T follicular helper cell (primary cell): ENCODE measurements at places on chromosomes 16 and 17.
A peak's percentile ranks its signal among the peaks of the same experiment; 100 is the strongest.

DNA sequence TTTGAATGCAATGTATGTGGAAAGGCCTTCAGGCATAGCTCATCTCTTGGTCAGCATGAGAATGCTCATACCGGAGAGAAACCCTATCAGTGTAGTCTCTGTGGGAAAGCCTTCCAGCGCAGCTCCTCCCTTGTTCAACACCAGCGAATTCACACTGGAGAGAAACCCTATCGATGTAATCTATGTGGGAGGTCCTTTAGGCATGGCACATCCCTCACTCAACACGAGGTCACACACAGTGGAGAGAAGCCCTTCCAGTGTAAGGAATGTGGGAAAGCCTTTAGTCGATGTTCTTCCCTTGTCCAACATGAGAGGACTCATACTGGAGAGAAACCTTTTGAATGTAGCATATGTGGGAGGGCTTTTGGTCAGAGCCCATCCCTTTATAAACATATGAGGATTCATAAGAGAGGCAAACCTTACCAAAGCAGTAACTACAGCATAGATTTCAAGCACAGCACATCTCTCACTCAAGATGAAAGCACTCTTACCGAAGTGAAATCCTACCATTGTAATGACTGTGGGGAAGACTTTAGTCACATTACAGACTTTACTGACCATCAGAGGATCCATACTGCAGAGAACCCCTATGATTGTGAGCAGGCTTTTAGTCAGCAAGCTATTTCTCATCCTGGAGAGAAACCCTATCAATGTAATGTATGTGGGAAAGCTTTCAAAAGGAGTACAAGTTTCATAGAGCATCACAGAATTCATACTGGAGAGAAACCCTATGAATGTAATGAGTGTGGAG lies 24.7 kb downstream of the ZFP90 start:
- no peak for DNase-seq

GRCh38 chr16:53094013-53094630 lies 39.3 kb downstream of the CHD9 start:
- DNase-seq = no peak

- no peak for DNase-seq
Measured at GRCh38 chr16:85310868-85311585, 198.8 kb upstream of the CIBAR2 start.

GRCh38 chr17:64968652-64969501 lies 49.6 kb upstream of the LRRC37A3 start:
- no peak for DNase-seq

DNA sequence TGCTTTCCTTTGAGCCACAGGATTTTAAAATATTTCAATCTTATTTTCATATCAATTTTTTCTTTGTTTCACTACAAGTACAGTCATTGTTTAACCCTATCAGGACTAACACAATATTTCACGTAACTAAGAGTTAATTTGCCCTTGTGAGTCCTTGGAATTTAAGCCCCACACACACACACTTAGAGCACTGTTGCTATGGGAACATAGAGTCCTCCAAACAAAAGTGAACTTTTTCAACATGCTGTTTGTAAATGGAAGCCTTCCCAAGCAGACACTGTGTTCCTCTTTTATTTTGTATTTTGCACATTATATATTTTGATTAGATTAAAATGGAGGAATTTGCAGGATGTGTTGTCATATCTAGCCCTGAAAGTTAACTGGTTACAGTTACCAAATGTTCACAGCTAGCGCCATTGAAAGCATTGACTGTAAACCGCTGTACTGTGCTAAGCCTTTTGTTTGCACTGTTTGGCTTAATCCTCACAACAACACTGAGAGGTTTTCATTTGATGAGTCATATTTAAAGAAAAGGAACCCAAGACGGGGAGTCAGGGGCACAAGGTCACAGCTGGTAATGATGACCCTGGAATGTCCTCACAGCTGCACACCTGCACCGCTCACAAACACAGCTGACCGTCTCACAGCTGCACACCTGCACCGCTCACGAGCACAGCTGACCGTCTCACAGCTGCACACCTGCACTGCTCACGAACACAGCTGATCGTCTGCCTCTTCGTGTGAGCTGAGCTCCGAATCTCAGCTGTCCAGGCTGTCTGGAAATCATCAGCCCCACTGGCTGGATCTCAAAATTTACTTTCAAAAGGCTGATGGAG lies 6.3 kb downstream of the HSBP1 start:
- DNase-seq = no peak

DNA sequence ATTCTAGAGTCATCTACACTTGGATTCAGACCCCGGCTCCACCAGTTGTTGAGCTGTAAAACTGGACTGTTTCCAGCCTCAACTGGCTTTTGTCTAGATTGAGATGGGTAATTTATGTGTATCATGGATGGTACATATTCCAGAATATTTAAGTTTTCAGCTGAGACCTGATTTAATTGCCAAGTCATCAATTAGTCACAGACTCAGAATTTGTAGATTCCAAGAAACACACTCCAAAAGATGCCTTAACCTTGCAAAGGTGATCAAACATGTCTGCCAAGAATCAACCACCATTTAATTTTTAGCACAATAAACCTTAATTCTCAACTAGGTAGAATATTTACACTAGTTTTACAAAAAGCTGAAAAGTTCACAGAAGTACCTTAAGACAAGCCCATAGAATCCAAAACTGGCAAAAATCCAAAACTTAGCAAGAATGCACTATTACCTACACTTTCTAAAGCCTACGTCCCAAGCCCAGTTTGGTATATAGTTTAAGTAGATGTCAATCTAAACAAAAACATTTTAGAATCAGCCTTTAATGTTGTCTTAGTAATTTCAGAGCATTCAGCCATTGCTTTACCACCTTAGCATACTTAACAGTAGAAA lies 17.7 kb downstream of the SIAH1 start:
- DNase-seq = no peak

- no peak for DNase-seq
Measured at GRCh38 chr17:81513753-81514488, 1.3 kb upstream of the ACTG1 start.

DNA sequence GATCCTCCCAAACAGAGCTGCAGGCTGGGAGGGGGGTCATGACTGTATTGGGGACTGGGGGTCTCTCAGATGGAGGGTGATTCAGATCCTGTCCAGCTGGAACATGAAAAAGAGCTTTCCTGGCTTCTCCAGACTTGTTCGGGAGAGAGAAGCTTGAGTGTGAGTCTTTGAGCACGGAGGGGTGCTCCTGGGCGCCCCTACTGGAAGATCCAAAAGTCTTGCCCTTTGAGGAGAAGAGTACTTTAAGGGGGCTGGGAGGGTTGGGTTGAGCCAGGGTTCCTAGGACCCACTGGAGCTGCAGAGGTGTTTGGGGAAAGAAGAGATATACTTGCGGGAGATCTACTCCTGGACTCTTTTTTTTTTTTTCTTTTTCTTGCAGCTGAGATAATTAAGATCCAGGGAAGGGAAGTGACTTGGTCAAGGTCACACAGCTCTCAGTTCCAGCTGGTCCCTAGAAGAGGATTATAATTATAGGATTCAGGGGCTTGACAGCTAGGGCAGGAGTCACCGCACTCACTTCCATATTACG lies 8.4 kb downstream of the RARA start:
- DNase-seq = no peak

DNA sequence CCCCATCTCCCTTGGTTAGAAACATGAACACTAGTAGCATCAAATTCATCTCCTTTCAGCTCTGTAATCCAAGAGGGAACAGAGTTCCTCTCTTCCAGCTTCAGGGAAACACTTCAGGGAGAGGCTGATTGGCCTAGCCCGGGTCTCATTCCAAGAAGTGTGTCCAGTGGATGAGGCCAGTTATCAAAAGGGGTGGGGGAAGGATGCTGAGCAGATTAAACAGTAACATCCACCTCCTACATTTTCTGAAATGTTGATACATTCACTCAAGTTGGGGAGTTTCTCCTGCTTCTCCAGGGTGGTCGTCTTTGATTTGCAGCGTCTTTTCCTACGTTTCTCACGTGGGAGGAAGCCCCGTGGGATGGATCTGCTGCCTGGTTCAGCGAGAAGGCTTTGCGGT lies 62.9 kb upstream of the WSB1 start:
- DNase-seq = no peak

DNA sequence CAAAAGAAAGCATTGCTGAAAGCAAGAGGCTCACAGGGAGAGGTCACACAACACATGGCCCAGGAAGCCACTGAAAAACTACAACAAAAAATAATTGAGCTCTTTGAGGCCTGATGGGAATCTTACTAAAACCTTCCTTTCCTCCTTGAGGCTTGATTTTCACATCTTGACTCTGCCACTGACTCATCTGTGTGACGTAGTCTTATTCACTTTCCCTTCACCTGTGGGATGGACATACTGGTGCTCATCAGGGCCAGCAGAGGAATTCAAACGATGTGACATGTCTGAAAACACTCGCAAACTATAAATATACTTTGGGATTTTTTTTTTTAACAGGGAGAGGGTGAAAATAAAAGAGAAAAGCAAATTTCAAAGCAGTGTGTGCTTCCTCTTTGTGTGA lies 78.3 kb upstream of the ASIC2 start:
- no peak for DNase-seq

- no peak for DNase-seq
Measured at GRCh38 chr16:73071131-73071940, 23.4 kb upstream of the ZFHX3 start.

DNA sequence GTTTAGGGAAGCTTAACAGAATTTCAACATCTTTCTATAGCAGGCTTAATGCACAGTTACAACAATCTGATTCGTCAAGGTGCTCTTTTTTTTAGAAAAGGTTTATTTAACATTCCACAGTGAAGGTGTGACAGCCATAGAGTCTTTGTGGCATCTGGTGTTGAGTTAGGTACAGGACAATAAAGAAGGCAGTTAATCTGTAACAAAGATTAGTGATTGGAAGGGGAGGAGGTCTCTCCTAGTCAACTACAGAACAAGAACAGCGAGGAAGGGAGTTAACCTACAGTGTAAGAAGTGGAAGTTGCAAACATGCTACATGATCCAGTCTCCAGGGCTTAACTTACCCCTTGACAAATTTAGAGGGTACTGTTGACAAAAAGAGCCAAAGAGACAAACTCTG lies 3.0 kb upstream of the ZDHHC7 start:
- no peak for DNase-seq

- no peak for DNase-seq
Measured at GRCh38 chr16:57055671-57056070, 36.7 kb upstream of the CPNE2 start.

GRCh38 chr17:76714822-76715495 lies 4.2 kb upstream of the MXRA7 start:
- peak; percentile 68 for DNase-seq

DNA sequence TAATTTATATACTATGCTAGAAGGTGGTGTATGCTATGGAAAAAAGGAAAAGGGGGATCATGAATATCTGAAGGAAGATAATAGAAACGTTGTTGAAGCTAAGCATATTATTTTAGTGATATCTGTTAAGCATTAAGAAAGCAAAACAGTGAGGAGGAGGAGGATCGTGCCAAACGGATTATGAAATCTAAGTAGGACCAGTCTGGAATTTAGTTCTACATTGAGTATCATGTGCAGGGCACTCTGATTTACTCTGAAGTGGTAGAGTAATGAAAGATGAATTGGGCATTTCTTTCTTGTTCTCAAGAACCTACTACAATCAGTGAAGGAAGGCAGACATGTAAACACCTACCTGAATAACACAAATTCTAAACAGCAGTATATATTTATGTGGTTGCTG lies 195.3 kb downstream of the CYB561 start:
- no peak for DNase-seq

- no peak for DNase-seq
Measured at GRCh38 chr17:28878158-28878910, 19.2 kb downstream of the FLOT2 start.

DNA sequence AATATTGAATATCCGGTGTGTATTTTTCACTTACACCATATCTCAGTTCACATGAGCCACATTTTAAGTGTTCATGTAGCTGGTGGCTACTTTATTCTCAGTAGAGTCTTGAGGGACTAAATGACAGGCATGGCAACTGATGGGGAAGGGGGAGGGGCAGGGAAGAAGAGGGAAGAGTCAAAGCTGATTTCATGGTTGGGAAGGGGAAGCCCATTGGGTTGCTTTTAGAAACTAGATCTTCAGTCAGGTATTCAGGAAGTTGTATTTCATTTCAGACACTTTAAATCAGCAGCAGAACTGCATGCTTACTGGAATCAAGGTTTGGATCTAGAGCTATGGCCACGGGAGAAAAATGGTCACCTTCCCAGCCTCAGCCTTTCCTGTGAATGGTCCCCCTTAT lies 2.9 kb upstream of the WIPI1 start:
- DNase-seq = no peak

DNA sequence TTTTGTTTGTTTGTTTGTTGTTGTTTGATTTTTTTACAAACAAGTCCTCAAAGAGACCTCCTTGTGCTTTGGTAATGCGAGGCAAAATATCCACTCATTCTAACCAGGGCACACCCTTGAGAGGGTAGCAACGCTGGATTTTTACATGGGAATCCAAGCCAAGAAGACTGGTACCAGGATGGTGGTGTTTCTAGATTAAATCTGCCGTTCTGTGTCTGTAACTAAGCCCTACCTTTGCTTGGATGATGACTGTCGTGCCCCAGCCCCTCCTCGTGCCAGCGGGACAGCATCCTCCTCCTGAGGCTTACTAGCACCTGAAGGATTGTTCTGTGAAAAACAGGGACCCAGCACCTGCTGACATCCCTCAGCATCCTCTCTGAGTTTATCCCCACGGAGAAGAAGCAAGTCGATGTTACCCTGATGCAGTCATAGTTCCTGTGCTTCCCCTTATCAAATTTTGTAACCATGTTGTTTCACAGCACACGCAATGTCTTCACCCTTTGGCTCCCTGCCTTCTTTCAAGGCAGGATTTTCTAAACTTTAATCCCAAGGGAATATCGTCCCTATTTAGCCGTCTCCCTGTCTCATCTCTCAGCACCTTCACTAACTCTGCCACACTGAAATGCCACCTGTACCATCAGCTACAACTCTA lies 5.1 kb upstream of the HSBP1 start:
- DNase-seq = no peak

GRCh38 chr16:81843243-81843582 lies 64.1 kb downstream of the PLCG2 start:
- DNase-seq = no peak

DNA sequence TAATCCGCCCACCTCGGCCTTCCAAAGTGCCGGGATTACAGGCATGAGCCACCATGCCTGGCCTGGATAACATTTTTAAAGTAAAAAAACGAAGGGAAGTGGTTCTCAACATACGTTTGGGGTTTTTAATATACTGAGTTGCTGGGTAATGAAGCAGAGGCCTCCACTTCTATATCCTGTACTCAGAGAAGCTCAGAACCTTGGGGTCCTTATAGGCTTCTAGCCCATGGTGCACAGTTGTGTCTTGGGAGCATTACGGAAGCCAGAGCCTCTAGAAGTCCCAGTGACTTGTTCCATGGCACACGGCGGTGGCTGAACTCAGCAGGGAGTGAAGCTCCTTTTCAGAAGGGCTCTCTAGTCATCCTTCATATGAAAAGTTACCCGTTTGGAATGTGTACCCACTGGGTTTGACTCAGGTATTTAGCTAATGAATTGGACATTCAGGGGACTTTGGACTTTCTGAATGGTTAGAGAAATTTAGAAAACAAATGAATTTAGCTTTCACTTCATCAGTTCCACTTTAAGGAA lies 67.0 kb downstream of the SEC14L1 start:
- no peak for DNase-seq

DNA sequence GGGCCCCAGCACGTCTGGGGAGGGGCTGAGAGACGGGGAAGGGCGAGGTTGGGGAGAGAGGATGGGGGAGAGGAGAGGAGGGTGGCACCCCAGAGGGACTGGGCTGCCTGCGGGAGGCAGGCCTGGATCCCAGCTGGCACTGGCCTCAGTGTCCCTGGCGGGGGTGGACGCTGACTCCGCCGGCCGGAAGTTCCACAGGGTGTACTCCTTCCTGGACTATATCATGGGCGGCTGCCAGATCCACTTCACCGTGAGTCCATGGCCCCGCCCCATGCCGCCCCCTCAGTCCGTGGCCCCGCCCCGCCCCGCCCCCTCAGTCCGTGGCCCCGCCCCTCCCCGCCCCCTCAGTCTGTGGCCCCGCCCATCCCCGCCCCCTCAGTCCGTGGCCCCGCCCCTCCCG lies 11.3 kb downstream of the CPNE7 start:
- DNase-seq = no peak
